ENCODE measurements at places on chromosomes 2 and 18.

DNA sequence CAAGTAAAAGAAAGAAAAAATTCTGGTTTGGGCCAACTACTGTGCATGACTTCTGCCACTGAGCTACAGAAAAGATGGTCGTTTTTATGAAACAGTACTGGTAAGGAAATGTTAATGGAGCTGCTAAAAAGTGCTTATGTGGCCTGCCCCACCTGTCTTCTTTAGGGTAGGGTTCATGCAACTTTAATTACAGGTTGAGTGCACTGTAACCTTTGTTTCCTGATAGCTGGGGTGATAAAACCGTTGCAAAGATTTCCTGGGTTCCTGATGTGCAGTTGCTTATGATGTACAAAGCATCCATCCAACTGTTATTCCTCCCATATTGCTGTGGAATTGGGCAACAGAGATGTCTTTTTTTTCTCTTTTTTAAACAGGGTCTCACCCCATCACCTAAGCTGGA is 34.3 kb upstream of the PUM2 start:
- DNase-seq, result no peak

GRCh38 chr2:148451046-148451445 is 193.5 kb upstream of the EPC2 start:
- DNase-seq, result no peak

- no peak for DNase-seq
These were observed 37.2 kb downstream of the FEZ2 start for GRCh38 chr2:36560726-36561125.

GRCh38 chr18:9482790-9483189 is 7.5 kb downstream of the RALBP1 start:
- DNase-seq, result no peak

All from RWPE1 (cell line).